ENCODE measurements at places on chromosomes 3 and 15. TPM values are rescaled to one million over a fixed set of nuclear protein-coding genes. Genes with fewer than 3 reads are reported as not detected.

GRCh38 chr3:157087780-157088600, 72.0 kb downstream of the CCNL1 start:
- no peak for DNase-seq

DNA sequence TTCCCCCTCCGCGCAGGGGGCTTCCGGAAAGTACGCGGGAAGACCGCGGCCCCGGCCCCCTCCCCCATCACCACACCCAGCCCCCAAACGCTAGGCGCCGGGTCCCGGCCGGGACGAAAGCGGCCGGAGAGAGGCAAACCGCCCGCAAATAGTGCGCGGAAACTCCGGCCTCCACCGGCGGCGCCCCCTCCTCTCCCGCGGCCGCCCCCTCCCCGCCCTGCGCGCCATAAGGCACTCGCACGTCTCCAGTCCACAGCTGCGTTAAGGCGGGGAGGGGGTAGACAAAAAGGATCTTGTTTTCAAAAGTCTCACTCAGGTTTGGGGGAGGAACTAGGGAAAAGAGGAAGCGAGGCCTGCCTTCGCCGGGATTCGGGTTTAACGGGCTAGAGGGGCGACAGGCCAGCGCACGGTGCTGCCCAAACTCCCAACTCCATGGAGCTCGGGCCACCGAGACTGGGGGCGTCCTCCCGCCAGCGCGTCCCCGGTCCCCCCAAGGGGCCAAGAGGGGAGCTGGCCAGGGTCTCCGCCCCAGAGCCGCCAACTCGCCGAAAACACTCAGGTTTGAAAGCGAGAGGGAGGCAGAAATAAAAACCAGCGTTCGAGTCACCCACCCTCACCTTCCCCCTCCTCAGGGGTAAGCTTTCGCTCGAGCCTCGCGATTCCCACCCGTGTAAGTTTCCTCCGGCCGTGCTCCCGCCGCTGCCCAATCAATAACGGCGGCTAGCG, 1.8 kb downstream of the ANP32A start:
- DNase-seq, result no peak

DNA sequence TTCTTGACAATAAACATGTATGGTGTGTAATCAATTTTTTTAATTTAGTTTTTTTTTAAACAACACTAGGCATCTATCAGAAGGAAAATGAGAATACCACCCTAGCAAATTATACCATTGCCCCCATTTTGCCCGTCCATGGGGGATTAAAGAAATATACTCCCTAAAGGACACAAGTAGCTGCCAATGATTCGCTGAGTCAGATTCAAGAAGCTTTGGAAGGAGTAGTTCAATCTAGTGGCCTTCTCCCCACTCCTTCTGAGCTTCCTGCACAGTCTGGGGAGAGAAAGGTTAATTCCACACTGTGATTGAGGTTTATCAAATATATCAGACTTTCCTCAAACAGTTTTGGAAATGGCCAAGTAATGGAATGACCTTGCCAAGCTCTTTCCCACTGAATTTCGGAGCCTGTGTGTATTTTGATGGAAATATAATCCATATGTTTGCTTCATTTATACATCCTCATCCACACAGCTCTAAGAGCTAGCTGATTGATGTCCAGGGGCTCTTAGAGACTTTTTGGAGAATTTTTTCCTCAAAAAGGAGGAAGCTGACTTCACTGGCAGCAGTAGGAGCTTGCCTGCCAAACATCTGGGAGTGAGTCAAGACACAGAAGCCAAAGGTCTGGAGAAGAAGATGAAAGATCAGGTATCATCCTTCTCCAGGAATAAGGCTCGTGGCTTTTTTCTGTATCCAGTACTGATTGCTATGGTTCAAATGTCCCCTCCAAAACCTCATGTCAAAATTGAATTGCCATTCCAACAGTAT, 478.5 kb upstream of the PROK2 start:
- no peak for DNase-seq

DNA sequence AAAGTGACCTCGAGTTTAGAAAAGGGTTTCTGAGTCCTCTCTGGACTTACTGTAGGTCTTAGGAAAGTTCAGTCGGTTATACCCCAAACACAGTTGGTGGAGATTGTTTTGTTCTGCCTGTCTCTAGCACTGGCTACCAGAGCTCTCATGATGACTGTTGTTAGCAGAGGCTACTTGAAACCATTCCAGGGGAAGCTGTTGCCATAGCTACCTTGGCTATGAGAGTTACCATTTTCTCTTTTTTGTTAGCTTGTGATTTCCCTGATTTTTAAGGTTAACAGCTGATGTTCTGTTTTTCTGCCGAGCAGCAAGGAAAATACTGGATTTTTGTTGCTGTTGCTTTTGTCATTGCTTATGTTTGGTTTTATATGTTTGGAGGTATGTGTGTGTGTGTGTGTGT, 26.7 kb downstream of the ABHD2 start:
- no peak for DNase-seq

- DNase-seq, result no peak
Measured at GRCh38 chr3:45252826-45253225, 26.7 kb upstream of the TMEM158 start.

- DNase-seq, result no peak
Measured at GRCh38 chr15:31481142-31481541, 154.5 kb downstream of the KLF13 start.

DNA sequence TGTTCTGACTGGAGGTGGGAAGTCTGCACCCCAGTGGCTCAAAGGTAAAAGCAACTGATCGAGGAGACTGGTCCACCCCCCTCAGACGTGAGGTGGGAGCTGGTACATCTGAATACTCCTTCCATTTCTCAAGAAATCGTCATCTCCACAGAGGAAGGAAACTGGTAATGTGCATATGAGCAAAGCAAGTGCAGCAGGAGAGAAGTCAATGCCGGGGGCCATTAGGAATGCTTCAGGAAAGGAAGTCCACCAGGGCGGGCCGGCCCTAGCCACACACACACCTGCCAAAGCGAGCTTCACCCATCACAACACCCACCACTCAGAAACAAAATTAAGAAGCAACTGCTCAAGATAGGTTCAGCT, 8.5 kb downstream of the TBC1D2B start:
- DNase-seq, result no peak

The IL16 gene
- 5.9 TPM for polyA plus RNA-seq

The BUB1B gene
- polyA plus RNA-seq, result 34.7 TPM

All from left renal cortex interstitium (tissue), 4 donors.